Chondrocyte (in vitro differentiated cells): ENCODE measurements at places on chromosomes 5 and 9. TPM values are rescaled to one million over a fixed set of nuclear protein-coding genes. Genes with fewer than 3 reads are reported as not detected.

Gene GAS1
- 56.5 to 70.3 TPM (median 70.0 TPM) in 3 replicates for total RNA-seq

Gene PCDHA9
- 1.2 to 2.0 TPM (median 1.3 TPM) in 3 replicates for total RNA-seq

Gene DMRT3
- not detected in 3 replicates for total RNA-seq

Gene LHX3
- total RNA-seq: not detected in 3 replicates

Gene TRPM6
- total RNA-seq: 0.02 TPM in 1 of 3 replicates, not detected in the others

Gene RNF183
- total RNA-seq: not detected in 3 replicates

Gene GPX3
- total RNA-seq: 1.5 to 5.3 TPM (median 4.9 TPM) in 3 replicates

Gene GGTA1
- total RNA-seq: 0.46 to 3.2 TPM (median 2.5 TPM) in 3 replicates

DNA sequence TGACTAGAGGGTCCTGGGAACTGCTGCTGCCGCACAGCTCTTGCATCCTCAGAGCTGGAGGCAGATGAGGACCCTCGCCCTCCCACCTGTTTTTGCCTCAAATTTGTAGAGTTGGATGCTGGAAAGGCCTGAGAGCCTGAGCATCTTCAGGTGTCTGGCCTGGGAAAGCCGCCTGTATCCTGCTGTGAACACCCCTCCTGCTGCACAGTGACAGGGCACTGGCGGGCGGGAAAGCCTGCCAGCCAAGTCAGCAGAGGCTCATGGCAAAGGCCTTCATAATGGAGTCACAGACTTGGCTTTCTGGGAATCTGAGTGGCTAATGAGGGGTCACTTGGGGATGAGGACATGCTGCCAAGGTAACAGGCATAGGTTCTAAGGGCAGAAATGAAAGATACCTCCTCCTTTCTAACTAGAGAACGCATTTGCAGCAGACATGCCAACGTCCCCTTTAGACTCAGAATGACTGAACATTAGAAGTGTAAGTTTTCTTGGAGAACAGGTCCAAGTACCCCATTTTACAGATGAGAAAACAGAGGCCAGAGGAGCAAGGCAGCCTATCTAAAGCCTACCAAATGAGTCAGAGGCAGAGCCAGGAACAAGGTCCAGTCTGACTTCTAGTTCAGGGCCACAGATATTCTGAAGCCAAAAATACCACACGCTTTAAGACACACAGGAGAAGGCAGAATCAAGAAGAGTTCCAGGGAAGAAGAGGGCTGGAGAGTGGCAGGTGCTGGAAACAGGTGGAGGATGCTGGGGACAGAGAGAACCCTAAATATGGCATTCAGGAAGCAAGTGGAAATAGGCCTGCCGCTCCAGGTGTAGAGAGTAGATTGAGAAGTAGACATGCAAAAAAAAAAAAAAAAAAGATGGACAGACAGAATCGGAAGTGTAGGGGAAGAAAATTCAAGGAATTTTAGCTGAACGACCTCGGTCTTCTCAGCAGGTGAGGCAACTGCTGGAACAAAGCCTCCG lies 44.1 kb downstream of the EPB41L4B start:
- H3K27ac ChIP-seq: no peak overlapping the region
- H3K4me1 ChIP-seq: peaks cover 3% of the 10 kb centered on the region
- DNase-seq: no peak
- H3K4me3 ChIP-seq: no peak overlapping the region

- no peaks in the 10 kb centered on the region for H3K27me3 ChIP-seq
- no peak overlapping the region for H3K27ac ChIP-seq
- H3K36me3 ChIP-seq: no peaks in the 10 kb centered on the region
- H3K4me3 ChIP-seq: no peak overlapping the region
Measured at GRCh38 chr5:124859556-124860290, 113.3 kb upstream of the ZNF608 start.

GRCh38 chr5:80182809-80183580 lies 72.9 kb downstream of the SERINC5 start:
- no peaks in the 10 kb centered on the region for H3K27me3 ChIP-seq
- no peak overlapping the region for H3K4me3 ChIP-seq
- no peak overlapping the region for H3K27ac ChIP-seq
- H3K4me1 ChIP-seq: peaks cover 17% of the 10 kb centered on the region

GRCh38 chr9:119004618-119004990 lies 364.6 kb downstream of the BRINP1 start:
- H3K4me3 ChIP-seq: no peak overlapping the region
- H3K27ac ChIP-seq: peak overlapping the region; percentile 90
- no peak for DNase-seq
- H3K36me3 ChIP-seq: no peaks in the 10 kb centered on the region

DNA sequence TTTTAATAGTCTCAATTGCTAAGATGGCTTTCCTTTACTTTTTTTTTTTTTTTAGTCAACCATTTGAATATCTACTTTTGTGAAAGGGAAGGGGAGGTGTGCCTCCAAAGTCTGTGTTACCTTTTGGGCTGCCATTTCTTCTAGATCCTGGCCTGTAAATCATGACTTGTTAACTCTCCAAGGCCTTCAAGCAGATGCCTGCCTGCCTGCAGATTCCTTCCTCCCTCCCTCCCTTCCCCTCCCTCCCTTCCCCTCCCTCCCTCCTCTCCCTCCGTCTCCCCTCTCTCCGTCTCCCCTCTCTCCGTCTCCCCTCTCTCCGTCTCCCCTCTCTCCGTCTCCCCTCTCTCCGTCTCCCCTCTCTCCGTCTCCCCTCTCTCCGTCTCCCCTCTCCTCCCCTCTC lies 73.1 kb downstream of the COMMD10 start:
- no peak overlapping the region for H3K4me3 ChIP-seq
- H3K4me1 ChIP-seq: no peaks in the 10 kb centered on the region
- no peak overlapping the region for H3K27ac ChIP-seq

DNA sequence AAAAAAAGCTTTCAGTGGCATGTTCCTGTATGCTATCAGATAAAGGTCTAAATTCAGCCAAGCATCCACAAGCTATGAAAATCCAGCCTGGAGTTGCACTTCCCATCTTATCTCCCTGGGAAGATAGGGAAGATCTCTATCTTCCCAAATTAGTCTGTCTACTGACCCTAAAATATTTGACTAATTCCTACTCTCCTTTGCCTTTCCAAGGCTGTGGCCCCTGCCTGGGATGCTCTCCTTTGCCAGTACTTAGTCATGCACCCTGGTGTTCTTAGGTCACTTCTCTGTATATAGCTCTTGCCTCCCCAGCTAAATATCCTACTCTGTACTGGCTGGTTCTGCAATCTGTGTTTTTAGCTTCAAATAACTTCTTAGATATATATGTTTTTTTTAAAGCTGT lies 44.0 kb upstream of the PLPP1 start:
- no peak for DNase-seq
- H3K36me3 ChIP-seq: no peaks in the 10 kb centered on the region
- H3K27ac ChIP-seq: peak overlapping the region; percentile 75
- peaks cover 24% of the 10 kb centered on the region for H3K4me1 ChIP-seq
- H3K4me3 ChIP-seq: no peak overlapping the region
- no peaks in the 10 kb centered on the region for H3K27me3 ChIP-seq

DNA sequence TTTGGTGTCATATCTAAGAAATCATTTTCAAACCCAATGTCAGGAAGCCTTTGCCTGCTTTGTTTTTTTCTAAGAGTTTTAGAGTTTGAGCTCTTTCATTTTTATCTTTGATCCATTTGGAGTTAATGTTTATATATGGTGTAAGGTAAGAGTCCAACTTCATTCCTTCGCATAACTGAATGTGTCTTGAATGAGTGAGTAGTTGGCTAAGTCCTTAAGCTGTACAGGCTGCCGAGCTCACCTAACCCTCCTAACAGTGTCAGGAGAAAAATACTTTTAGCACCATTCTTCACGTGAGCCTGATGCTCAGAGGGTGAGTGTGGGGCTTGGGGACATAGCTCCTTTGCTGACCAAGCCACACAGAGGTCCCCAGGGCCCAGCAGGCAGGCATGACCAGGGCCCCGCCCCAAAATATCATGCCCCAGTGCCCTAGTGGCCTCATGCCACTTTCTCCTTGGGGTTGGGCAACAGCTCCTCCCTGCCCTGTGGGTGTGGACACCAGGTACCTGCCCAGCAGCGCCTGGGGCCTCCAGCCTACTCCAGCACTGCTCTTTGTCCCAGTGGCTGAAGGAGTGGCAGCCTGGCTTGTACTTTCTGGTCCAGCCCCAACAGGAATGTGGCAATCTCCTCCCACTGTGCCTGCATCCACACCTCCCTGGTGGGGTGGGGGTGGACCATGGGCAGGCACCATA lies 17.2 kb downstream of the PPARGC1B start:
- H3K36me3 ChIP-seq: no peaks in the 10 kb centered on the region
- DNase-seq: no peak
- H3K4me1 ChIP-seq: no peaks in the 10 kb centered on the region
- H3K27ac ChIP-seq: no peak overlapping the region
- no peak overlapping the region for H3K4me3 ChIP-seq

DNA sequence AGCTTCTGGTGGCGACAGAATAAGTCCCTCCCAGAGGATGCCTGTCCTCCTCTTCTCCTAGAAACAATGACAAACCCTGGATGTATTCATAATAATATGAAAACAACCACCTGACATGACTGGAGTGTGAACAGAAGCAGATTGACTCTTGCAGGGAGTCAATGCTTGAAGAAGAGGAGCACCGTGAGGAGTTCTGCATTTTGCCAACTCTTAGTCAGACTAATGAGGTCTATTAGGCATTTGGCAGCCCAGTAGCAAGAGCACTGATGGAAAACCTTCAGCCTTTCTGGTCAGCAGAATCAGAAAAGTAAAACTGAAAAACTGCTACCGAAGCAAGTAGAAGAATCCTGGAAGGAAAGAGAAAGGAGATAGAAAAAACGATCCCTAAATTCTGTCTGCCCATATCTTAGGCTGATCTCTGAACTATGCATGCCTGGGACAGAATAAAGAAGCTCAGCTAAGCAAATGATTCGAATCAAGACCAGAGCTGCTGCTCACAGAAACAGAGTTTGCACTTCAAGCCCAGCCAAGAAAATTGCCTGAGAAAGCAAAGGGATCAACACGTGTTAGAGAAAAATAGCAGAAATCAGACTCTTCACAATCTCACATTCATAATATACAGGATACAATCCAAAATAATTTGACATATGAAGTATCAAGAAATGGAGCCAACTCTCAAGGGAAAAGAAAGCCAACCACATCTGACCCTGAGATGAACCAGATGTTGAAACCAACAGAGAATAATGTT lies 69.5 kb upstream of the OSMR start:
- H3K4me1 ChIP-seq: peaks cover 6% of the 10 kb centered on the region
- H3K36me3 ChIP-seq: no peaks in the 10 kb centered on the region
- DNase-seq: no peak
- H3K4me3 ChIP-seq: no peak overlapping the region

GRCh38 chr9:133761641-133762248 lies 23.6 kb upstream of the SARDH start:
- no peak overlapping the region for H3K4me3 ChIP-seq
- no peaks in the 10 kb centered on the region for H3K27me3 ChIP-seq
- H3K4me1 ChIP-seq: peaks cover 6% of the 10 kb centered on the region
- peaks cover 13% of the 10 kb centered on the region for H3K36me3 ChIP-seq
- DNase-seq: no peak

DNA sequence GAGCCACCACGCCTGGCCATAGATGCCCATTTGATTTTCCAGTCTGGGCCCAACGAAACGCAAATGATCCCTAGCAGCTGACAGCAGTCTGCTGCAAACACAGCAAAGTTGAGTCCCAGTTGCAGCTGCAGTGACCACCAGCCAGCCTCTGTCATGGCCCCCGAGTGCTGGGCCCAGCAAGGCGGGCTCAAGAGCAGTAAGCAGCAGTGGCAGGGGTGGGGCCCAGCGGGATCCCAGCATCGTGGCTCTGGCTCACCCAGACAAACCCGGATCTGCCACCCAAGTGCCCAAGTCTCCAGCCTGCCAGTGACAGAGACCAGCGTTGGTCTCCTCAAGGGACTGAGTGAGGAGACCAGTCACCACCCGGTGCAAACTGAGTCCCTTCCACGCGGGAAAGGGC lies 6.9 kb upstream of the LTC4S start:
- H3K4me1 ChIP-seq: no peaks in the 10 kb centered on the region
- no peak overlapping the region for H3K27ac ChIP-seq
- DNase-seq: no peak
- no peak overlapping the region for H3K4me3 ChIP-seq
- no peaks in the 10 kb centered on the region for H3K36me3 ChIP-seq
- H3K27me3 ChIP-seq: no peaks in the 10 kb centered on the region

GRCh38 chr9:101432171-101432570 lies 3.4 kb downstream of the ALDOB start:
- H3K4me1 ChIP-seq: no peaks in the 10 kb centered on the region
- H3K36me3 ChIP-seq: no peaks in the 10 kb centered on the region
- no peak for DNase-seq
- no peak overlapping the region for H3K27ac ChIP-seq
- no peak overlapping the region for H3K4me3 ChIP-seq

DNA sequence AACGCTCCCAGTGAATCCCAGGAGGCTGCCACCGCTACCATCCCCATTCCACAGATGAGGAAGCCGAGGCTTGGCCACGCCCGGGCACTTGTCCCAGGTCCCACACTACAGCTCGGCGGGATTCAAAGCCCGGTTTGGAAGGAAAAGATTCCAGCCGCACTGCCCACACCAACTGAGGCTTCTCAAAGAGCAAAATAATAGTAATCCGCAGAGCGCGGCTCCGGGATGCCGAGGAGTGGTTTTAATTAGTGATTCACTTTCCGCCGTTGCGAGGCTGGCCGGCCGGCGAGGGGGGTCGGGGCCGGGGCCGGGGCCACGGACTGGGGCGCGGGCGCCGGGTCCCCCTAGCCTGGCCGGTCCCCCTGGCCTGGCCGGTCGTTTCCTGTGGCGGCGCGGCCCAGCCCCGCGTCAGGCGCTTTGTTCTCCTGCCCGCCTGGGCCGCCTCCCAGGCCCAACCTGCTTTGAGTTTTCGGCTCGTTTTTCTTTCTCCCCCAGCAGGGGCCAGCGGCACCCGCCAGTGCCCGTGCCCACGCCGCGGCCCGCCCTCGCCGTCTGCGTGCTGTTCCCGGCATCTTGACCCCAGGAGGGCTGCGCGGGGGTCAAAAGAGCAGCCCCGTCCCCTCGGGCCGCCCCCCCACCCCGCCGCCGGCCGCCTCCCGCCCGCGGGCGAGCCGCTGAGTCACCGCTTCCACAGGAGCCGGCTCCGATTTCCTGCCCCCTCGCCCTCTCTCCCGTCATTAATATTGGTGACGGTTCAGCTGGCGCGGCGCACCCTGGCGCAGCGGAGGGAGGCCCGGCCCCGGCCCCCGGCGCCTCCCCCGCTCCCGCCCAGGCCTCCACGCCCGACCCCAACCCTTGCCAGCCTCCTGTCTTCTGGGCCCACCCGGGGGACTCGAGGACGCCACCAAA lies 31.2 kb downstream of the FGF18 start:
- peaks cover 2% of the 10 kb centered on the region for H3K36me3 ChIP-seq
- peaks cover 7% of the 10 kb centered on the region for H3K27me3 ChIP-seq
- H3K27ac ChIP-seq: peak overlapping the region; percentile 73
- H3K4me1 ChIP-seq: peaks cover 18% of the 10 kb centered on the region
- no peak for DNase-seq
- peak overlapping the region; percentile 53 for H3K4me3 ChIP-seq

DNA sequence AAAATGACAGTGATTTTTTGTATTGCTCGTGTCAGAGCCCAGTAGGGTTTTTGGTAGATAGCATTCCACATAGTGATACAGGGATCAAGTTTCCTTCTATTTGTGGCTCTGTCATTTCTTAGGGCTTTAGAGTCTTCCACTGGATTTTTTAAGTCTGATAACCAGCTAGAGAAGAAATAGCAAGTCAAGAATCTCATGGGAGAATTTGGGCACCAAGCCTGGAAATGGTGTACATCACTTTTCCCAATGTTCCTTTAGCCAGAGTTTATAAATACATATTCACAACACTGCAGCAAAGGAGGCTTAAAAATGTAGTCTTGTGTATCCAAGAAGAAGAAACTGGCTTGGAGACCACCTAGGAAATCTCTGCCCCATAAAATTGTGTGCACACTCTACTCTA lies 647.1 kb upstream of the KLF4 start:
- peaks cover 9% of the 10 kb centered on the region for H3K4me1 ChIP-seq
- H3K4me3 ChIP-seq: no peak overlapping the region
- H3K27me3 ChIP-seq: peaks cover 5% of the 10 kb centered on the region
- H3K27ac ChIP-seq: no peak overlapping the region
- H3K36me3 ChIP-seq: no peaks in the 10 kb centered on the region
- DNase-seq: no peak

- no peak for DNase-seq
- peak overlapping the region; percentile 95 for H3K27ac ChIP-seq
- H3K27me3 ChIP-seq: no peaks in the 10 kb centered on the region
- H3K36me3 ChIP-seq: peaks cover 17% of the 10 kb centered on the region
- peaks cover 33% of the 10 kb centered on the region for H3K4me1 ChIP-seq
Measured at GRCh38 chr9:33265211-33265865, 489 bp downstream of the CHMP5 start.
